ENCODE measurements at places on chromosomes 6 and 20.

DNA sequence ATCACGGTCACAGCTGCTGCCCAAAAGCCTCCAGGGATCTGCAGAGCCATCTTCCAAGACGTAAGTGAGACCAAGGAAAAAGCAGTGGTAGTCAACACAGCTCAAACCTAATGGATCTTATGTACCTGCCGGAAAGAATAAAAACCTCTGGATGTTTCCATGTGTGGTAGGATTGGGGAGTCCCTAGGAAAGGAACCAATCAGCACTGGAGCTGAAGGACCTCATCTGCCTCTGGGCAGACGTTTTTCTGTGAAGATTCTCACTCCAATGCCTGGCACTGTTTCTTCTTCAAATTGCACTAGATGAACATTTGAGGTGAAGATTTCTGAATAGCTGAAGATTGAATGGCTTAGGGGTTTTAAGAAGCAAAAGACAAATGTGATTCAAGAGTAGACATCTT lies at the start of gene HLA-DQB2:
HLA-DQB2 (minus strand) TSS at position 112 of the 400 bp plus-strand sequence; CDS start at position 50, 62 bp downstream.
- DNase-seq = no peak

- DNase-seq = no peak
Measured at GRCh38 chr6:11685481-11686093, 93.0 kb downstream of the ADTRP start.

DNA sequence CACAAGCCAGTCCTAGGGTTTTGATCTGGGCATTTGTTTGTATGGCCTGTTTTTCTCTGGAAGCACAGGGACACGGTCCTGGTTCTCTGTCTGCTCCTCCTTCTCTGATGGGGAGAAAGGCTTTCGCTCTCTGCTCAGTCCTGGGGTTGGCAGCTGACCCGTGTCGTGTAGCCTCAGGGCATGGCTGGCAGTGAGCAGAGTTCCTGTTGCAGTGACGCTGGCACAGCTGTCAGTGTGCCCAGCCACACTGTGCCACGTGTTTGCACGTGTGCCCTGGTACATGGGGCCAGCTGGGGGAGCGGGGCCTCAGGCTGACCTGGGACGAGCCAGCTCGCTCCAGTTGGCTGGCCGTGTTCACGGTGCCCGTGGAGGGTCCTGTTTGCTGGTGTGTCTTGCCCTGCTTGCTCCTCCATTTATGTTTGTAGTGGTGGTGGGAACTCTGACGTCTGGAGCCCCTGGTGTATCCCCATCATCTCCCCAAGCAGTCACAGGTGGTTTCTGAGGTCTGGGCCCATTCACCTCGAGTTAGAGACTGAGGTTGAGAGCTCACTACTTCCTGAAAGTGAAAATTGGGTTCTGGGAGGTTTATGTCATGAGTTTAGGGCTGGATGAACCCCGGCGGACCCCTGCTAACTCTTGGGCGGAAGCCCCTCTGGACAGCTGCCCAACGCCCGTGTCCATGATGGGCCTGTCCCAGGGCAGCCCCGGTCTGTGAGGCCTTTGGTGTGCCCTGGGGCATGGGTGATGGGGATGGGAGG lies 10.2 kb upstream of the DNAJC5 start:
- DNase-seq = no peak

DNA sequence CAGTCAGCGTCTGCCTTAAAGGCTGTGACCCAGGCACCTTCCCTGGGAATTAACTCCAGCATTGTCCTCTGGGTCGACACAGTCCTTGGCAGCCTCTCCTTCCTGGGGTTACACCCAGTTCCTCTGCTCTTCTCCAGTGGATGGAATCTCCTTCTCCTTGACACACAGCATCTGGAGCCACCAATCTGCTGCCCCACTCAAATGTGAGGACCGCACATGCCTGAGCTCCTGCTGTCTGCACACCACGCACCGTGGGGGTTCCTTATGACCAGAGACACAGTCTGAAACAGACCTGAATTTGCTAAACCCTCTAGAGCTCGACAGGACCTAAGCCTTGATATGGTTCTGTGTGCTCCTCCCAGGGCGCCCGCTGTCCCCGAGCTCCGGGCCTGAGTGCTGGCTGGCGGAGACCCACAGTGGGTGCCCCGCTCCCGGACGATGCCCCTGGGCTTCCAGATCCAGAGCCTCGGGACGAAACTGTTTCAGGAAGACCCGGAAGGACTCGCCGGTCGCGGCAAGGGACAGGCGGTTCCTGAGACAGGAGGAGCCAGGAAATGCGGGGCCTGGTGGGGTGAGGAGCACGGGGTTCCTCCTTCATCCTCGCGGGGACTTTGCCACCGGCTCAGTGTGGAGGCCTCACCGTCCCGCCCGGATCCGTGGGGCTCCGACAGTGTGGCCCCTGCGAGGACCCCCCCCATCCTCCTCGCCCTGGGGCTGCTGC lies 2.5 kb upstream of the RAET1G start:
- DNase-seq = no peak

DNA sequence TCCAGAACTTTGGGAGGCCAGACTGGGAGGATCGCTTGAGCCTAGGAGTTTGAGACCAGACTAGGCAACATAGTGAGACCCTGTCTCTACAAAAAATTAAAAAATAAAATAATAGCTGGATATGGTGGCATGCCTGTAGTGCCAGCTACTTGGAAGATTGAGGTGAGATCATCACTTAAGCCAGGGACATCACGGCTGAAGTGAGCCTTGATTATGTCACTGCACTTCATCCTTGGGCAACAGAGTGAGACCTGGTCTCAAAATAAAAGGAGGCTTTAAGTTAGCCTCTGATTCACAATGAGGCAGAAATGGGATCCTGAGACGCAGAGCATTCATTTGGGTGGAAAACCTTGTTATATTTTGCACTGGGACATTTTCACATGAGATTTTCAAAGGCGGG lies 57.0 kb downstream of the TULP4 start:
- no peak for DNase-seq

Measured in activated CD8-positive, alpha-beta memory T cell treated with anti-CD3 and anti-CD28 coated beads for 4 hours (primary cell).